ENCODE measurements at places on chromosomes 6 and 20. TPM values are rescaled to one million over a fixed set of nuclear protein-coding genes. Genes with fewer than 3 reads are reported as not detected.

DEFB124 gene
- not detected for polyA plus RNA-seq

OR2B6 gene
- 0.17 TPM for polyA plus RNA-seq

TCF19 gene
- 17.8 TPM for polyA plus RNA-seq

HEY2 gene
- 7.6 TPM for polyA plus RNA-seq

FAM83B gene
- polyA plus RNA-seq, result 9.2 TPM

DNA sequence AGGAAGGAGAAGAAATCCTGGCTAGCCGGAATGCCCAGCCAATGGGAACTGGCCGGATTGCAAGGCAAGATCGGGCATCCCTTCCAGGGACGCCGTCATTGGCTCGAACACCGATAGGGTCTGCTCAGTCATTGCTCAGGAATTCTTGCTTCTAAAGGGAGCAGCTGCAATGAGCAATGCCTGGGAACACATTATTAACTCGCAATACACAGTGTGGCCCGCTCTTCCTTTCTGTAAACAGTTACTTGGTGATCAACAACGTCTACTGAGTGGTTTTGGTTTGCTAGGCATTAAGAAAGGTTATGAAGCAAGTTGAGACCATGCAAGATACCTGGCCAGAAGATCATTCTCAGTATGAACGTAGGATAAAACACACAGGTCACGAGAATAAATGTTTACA, 165.4 kb upstream of the CITED2 start:
- no peak for DNase-seq

- DNase-seq, result no peak
Observed at GRCh38 chr20:5488823-5489222, 172.1 kb upstream of the PROKR2 start.

- no peak for DNase-seq
Observed at GRCh38 chr20:3857405-3857804, 10.8 kb downstream of the MAVS start.

GRCh38 chr6:116221911-116222310, 32.0 kb downstream of the TSPYL4 start:
- no peak for DNase-seq
